Stimulated activated CD8-positive, alpha-beta memory T cell treated with anti-CD3 and anti-CD28 coated beads, Interleukin-4, amount 100 ng/mL, for 1 hour (primary cell): ENCODE measurements at places on chromosomes 7 and 10.

- DNase-seq = no peak
Measured at GRCh38 chr10:93947055-93947454, 46.7 kb upstream of the PLCE1 start.

DNA sequence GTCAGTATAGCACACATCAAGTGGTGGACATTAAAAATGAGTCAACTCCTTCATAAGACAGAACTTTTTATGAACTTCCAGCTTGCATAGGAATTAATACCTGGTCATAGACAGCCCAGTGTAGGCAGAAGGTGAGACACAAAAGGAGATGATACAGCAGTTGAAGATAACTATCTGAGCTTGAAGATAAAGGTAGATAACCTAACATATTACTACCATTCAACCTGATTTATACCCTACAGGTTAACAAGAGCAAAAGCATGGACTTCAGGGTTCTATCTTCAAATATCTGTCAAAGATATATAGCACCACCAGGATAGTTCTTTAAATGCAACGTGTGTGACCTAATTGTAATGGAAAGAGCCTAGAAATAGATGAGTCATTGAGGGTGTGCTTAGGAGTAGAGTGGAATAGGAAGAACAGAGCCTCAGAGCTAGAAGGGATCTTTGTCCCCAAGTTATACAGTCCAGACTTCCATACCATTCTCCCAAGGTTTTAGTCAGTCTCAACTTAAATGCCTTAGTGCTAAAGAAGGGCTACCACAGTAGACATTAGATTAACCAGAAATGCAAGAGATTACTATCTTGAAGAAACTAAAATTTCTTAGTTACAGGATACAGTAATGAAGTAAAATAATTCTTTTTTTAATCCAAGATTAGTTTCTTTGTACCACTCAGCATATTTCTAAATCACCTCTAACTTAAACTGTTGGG is 9.2 kb downstream of the ZNF800 start:
- DNase-seq = no peak

- no peak for DNase-seq
Measured at GRCh38 chr7:158281441-158281840, 306.2 kb downstream of the PTPRN2 start.

GRCh38 chr10:77979221-77979620 is 50.1 kb downstream of the POLR3A start:
- DNase-seq = no peak

DNA sequence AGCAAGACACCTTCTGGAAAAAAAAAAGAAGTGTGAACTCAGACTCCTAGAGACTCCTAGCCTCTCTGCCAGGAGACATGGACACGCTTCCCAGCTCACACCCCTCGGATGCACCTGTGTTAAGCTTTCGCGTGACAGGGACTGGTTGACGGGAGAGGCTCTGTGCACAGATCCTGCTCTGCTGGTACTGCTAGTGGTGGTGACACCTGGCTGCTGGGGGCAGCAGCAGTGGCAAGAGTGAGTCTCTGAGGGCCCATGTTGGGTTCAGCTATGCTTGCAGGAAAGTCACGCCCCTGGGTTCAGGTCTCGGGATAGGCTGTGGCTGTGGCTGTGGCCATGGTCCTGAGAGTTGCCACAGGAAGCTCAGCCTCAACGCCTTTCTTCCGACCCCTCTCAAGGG is 81.1 kb downstream of the XRCC2 start:
- DNase-seq = no peak

GRCh38 chr7:108525327-108525984 is 479 bp downstream of the PNPLA8 start:
- DNase-seq = no peak

DNA sequence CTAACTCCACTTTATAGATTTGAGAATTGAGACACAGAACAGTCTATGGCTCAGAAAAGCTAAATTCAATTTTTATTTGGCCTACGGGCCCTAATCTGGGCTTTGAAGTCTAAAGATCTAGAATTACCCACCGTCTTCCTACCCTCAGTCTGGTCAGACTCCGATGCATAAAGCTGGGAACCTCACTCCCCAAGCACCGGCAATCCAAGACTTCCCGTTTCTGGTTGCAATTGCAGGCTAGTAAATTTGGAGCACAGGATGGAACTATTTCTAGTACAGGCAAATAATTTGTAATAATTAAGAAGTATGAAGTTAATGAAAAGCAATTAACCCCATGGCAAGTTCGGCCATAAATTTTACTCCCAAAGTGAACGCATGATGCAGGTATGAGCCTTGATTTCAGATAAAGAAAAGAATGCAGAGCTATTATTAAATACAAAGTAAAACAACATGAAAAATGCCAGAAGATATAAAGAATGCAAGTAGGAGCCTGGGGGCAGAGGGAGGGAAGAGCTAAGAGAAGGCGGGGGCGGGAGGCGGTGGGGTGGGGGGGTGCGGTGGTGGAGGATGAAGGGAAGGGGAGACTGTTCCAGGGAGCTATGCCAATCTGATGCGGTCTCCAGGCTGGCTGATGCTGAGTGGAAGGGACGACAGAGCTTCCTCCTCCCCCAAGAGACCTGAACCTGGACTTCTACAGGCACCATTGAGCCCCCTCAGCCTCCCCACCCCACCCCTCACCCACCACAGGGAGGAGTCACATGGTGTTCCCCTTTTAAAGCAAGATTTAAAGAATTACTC is 45.1 kb downstream of the BPGM start:
- DNase-seq = no peak

GRCh38 chr7:92359801-92360200 is 87.5 kb upstream of the GATAD1 start:
- DNase-seq = no peak

DNA sequence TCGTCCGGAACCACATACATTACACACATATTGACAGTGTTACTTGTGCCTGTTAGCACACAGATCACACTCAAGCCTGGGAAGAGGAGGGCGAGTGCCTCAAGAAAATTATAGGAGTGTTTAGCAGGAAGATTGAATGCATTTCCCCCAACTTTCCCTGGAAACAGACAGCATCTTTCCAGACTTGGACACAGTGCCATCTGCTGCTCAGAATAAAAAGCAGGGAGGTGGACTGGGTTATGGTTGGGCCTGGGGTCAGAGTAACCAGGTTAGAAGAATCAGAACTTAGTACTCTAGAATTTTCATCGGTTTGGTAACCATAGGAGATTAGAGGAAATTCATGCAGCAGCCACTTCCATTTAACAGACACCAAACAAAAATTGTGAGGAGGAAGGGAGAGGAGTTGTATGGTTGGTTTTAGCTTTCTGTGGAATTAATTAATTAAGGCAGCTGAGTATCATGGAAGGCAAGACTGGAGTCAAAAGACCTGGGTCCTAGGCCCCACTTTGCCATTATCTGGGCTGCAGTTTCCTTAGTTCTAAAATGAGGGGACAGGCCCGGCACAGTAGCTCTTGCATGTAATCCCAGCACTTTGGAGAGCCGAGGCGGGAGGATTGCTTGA is 43.4 kb upstream of the OPTN start:
- DNase-seq = no peak

DNA sequence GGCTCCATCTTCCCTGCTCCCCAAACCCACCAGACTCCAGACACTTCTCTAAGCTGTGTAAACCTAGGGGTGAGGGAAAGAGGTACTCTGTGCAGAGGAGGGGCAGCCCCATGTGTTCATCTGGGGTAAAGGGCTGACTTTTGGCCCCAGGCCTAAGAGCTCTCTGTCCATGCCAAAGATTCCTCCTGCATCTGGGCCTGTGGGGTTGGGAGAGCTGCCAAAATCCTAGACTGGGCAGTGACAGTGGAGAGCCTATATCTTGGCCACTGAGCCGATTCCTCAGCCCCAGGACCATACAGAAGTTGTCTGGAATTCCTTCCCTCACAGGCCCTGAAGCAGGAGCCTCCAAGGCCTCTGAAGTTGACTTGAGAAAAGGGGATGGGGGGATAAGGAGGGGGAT is 25.3 kb upstream of the LEP start:
- no peak for DNase-seq

GRCh38 chr10:109418795-109419194 is 504.5 kb downstream of the XPNPEP1 start:
- DNase-seq = no peak

GRCh38 chr10:28382525-28383269 is 79.8 kb upstream of the MPP7 start:
- DNase-seq = no peak

GRCh38 chr10:79445977-79446757 is 743 bp upstream of the ZCCHC24 start:
- no peak for DNase-seq

- DNase-seq = no peak
Measured at GRCh38 chr10:45380903-45381620, 7.0 kb downstream of the ALOX5 start.

GRCh38 chr7:28269700-28270361 is 89.2 kb upstream of the JAZF1 start:
- DNase-seq = no peak

- DNase-seq = no peak
Measured at GRCh38 chr7:95811846-95812445, 39.6 kb downstream of the DYNC1I1 start.

- DNase-seq = no peak
Measured at GRCh38 chr7:1740214-1740613, 70.1 kb downstream of the ELFN1 start.

DNA sequence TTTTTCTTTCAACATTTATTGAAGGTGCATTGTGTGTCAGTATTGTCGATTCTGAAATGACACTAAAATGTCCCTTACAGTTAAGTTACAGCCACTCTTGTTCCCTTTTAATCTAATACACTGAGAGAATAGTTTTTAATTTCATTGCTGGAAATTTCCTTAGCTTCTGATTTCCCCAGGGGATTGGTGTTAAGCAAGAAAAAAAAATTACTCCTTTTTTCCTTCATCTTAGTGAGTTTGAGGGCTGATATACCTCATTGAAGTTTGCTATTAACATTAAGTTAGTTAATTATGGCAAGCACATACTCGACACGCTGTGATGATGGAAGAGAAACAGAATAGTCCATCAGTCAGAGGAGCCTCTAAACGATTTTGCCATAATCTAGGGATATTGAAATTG is 57.0 kb upstream of the EXOC4 start:
- DNase-seq = no peak

GRCh38 chr10:132383101-132383500 is 13.9 kb upstream of the PWWP2B start:
- DNase-seq = no peak

DNA sequence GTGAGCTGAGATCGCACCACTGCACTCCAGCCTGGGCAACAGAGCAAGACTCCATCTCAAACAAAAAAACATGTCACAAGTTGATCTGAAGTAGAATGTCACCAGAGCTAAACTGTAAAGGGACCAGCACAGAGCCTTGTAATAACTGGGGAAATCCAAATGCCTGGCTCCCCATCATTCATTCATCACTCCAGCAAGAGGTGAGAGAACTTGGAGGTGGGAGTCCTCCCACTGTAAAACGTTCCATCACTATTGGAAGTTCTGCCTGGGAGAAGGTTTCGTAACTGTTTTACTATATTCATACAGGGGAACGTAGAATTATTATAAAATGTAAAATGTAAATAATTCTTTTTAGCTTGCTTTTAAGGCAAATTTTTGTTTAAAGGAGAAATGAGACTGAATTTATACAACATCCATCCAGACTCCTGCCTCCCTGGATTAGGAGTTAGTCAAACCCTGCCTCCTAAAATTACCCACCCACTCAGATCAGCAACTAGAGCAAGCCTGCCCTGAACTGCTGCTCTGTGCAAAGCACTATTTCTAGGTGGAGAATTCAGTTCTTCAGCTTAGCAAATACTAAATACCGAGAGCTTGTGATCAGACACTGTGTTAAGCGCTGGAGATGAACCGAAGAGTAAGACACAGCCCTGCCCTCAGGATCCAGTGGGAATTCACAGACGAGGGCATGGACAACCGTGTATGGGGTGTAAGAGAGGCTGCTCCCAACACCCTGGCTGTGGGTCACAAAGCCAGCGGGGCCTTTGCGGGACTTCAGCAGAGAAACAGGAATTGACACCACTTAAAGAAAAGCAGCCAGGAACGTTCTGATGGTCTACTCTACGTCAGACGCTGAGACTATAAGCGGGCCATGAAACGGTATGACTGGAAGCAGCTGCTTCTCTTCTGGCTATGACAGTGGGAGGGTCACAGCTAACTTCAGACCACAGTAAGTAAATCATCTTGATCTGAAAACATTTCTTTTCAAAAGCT is 208.3 kb downstream of the ZMYND11 start:
- no peak for DNase-seq

- no peak for DNase-seq
Measured at GRCh38 chr10:102452672-102453340, 1.5 kb upstream of the C10orf95 start.
